ENCODE measurements at places on chromosomes 2 and 18.

DNA sequence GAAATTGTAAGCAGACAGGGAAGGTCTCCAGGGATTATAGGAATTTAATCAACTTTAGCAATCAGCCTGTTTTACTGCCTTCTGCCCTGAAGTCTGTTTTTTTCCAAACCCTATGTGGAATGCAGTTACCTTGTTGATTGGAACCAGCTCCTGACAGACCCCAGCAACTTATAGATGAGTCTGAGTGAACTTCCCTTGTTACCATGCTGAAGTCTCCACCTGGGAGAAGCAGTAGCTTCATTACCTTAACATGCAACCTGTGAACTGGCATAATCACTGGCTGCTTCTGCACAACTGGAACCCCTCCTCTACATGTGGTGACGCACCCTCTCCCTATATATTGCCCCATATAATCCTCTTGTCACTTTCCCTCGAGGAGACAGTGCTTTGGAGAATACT, 226.3 kb upstream of the SPOPL start:
- DNase-seq, result no peak

DNA sequence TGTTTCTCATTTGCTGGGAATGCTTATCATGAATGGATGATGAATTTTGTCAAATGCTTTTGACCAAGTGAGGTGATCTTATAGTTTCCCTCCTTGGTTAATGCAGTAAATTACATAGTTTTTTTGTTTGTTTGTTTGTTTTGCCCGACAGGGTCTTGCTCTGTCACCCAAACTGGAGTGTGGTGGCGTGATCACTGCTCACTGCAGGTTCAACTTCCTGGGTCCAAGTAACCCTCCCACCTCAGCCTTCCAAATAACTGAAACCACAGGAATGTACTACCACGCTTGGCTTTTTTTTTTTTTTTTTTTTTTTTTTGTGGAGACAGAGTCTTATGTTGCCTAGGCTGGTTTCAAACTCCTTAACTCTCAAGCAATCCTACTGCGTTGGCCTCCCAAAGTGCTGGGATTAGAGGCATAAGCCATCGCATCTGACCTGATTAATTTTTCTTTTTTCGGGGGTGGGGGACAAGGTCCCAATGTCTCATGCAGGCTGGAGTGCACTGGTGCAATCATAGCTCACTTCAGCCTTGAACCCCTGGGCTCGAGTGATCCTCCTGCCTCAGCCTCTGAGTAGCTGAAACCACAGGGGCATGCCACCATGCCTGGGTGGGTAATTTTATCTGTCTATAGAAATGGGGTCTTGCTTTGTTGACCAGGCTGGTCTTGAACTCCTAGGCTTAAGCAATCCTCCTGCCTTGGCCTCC, 48.6 kb downstream of the SMAD2 start:
- peak; percentile 55 for DNase-seq

- DNase-seq, result no peak
These were observed 107.9 kb downstream of the RTN4 start for GRCh38 chr2:54942373-54942772.

DNA sequence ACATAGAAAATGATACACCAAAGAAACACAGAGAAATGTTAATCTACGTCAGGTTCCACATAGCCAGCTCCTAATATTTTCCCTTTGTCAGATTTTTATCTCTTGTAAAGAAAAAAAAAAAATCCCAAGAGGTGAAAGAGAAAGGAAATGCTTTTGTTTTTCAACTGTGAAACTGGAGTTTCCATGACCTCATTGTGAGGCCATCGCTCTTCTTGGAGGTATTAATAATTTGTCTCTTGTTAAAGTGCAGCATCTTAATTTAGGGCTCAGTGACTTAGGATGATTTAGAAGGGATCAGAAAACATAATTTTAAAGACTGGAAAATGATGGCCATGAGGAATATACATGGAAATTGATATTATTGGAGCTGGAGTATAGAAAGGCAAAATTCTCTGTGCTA, 21.7 kb downstream of the ARHGAP28 start:
- DNase-seq, result no peak

Measured in ACHN (cell line).